ENCODE measurements at places on chromosomes 2 and 18.

DNA sequence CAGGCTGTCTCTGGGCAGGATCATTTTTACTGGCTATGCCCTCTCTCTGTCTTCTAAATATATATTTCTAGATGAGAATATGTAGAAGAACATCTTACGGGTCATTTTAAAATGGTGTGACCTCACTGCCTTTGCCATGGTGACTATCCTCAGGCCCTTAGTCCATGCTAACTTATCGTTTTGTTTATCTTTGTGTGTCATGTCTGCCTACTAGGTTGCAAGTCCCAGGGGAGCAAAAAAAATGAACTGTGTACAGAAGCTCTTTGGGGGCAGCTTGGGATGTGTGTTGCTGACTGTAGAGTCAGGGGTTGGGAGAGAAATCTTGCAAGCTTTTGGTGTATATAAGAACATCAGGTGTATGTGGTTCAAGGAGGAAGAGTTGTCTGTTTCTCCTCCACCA lies 11.0 kb downstream of the CPSF3 start:
- no peak for DNase-seq

- no peak for DNase-seq
Observed at GRCh38 chr2:83827618-83828017, 631.5 kb downstream of the SUCLG1 start.

DNA sequence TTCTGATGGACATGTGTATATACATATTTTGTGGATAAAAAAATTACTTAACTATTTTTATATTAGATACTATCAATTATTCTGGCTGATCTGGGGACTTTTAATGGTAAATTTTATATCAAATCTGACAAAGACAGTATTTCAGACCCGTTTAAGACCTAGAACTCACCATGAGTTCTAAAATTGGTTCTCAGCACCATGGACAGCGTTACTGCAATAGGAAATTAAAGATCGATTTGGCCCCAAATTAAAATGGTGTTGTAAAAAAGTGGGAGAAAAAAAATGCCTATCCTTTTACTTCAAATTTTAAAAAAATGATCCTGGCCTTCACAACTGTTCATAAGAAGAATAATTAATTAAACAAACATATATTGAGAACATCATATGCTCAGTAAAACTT lies 919 bp upstream of the SCN2A start:
- DNase-seq = no peak

GRCh38 chr2:147594038-147594437 lies 250.8 kb upstream of the ACVR2A start:
- DNase-seq = no peak

DNA sequence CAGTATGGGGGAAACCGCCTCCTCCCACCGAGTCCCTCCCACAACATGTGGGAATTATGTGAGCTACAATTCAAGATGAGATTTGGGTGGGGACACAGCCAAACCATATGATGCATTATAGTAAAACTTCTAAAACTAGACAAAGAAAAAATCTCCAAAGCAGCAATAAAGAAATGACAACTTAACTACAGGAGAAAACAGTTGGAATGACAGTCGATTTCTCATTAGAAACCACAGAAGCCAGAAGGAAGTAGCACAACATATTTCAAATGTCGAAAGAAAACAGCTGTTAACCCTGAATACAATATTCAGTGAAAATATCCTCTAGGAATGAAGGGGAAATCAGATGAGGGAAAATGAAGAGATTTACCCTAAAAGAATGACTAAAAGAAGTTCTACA lies 53.5 kb upstream of the TCF4 start:
- DNase-seq = no peak

DNA sequence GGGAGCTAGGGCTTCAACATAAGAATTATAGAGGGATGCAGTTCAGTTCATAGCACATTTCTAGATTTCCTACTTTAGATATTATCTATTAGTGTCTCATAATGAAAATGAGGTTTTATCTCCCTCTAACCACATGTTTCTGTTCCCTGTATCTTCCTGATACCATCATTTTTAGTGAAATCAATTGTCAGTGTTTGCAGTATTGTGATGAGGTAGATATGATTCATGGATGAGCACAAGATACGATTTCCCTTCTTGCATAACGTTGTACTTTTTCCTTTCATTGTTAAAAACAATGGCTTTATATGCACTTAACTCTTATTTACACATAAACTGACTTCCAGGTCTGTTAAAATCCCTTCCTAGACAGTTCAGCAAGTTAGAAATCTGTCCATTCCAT lies 211.4 kb downstream of the ZBTB7C start:
- DNase-seq = no peak

- DNase-seq = no peak
Observed at GRCh38 chr18:46332921-46333341, 228.7 kb downstream of the HAUS1 start.

DNA sequence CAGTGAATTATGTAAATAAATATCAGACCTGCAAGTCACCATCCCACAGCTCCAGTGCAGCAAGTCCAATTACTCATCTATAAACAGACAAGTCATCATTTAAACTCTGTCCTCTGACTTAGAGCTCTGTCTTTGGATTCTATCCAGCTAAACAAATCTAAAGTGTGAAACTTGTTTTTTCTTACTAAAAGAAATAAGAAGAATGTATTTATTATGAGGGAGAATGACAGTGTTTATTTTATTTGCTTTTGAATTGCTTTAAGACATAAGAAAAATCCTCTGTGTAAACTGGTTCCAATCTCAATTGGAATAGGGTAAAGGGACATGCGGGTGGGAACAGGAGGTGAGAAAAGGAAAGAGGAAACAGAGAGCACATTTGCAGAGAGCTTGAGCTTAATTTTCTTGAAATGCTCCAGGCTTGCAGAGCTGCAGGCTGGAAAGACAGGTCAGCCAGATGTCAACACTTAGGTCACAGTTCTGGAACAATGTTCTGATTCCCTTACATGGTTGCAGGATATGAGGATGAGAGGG lies 355.8 kb downstream of the MEIS1 start:
- DNase-seq = no peak

GRCh38 chr18:22439447-22439846 lies 21.7 kb upstream of the CTAGE1 start:
- no peak for DNase-seq

DNA sequence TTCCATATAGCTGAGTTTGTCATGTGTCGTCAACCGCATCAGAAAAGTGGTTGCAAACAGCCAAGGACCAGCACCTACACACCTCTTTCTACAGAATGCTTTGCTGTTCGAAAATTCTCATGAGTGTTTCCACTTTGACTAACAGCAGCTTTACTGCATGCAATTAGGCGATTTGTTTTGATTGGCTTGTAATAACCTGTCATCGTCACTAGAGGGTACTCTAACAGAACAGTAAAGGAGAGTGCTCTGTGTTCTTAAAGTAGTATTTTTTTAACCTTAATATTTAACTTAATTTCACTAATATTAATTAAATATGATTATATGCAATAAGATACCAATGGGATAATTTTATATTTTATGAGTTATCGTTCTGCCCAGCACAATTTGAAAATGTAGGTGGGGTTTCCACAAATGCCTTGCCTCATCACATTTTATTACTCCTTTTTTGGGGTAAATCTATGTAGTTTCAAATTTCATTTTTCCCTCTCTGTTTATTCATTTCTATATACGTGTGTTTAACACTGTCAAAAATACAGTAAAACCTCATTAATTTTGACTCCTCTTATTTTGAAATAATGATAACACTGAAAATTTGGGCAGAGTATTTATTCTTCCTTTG lies 502.2 kb downstream of the NRXN1 start:
- DNase-seq = no peak

DNA sequence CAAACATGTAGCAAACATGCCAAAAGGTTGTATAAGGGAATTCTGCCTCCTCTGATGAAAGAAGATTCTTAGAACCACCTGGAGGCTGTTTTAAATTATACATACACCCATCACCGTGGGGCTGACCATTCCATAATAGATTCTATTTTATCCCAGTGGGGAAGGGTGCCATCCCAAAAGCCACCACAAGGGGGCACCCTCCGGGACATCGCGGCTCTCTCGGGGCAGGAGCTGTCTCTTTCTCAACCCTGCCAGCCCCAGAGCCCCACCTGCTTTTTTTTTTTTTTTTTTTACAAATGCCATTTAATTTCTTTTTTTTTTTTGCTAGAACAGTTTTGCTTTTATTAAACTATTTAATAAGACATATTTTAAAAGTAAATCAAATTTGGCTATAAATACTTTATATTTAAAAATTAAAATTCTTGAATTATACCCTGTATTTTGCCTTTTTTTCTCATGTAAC lies 8.6 kb upstream of the MTCL1 start:
- no peak for DNase-seq

GRCh38 chr2:39484620-39485495 lies 47.8 kb upstream of the MAP4K3 start:
- no peak for DNase-seq

- DNase-seq = no peak
Observed at GRCh38 chr18:12278741-12279682, 24.9 kb downstream of the CIDEA start.

- no peak for DNase-seq
Observed at GRCh38 chr2:178363252-178363651, 87.7 kb downstream of the PRKRA start.

DNA sequence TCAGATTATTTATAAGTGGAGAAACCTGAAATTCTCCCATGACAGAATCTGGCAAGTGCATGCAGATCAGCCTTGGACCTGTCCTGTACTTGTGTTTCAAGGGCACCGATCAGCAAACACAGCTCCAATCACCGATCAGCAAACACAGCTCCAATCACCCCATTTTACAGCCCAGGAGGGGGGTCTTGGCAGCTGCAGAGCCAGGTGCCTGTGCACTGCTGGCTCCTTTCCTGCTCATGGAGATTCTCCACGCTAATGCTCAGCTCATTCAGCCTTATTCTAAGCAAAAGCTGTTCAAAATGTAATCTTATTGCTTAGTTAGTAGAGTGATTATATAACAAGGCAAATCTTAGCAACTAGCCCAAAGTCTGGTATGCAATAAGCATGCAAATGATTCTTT lies 623.1 kb upstream of the HS6ST1 start:
- DNase-seq = no peak

DNA sequence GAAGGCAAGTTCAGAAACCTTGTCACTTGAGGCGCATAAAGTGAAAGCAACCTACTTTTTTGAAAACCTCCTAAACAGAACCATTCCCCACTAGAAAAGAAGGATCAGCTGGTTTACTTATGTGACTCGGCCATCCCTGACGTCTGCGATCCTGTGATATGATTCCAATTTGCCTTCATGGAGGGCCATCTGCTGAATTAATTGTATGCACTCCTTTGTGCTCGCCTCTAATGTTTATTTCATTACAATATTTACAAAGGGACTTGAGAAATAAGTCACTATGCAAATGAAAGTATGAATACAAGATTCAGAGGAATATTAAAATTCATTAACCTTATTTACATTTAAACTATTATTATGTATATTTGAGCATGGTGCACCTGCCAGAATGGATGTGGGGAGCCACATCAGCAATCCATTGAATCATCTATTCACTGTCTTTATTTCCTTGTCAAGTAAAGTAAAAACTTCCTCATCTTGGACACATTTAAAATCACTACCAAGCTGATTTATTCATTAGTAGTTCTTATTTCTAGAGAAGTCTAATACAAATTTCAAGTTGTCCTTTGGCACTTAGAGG lies 96.5 kb downstream of the RBM43 start:
- no peak for DNase-seq

- DNase-seq = no peak
Observed at GRCh38 chr18:50338715-50339114, 36.1 kb upstream of the SKA1 start.

DNA sequence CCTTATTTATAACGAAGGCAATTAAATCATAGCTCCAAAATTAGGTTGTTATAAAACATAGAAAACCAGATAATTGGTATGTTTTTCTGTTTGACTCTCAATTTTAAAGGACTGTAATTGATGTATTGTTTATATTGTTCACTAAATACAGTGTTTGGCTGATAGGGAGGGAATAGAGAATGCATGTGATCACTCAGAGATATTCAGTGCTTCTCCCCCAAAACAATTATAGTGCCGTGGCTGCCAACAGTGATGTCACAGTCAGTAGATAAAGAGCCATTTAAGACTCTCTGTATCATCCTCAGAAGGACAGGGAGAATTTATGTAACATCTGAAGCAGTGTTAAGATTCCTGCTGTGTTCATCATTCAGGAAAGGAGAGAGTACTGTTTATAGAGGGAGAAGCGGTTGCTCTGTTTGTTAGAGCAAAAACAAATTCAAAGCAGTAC lies 69.6 kb downstream of the PHLPP1 start:
- DNase-seq = no peak

- no peak for DNase-seq
Observed at GRCh38 chr2:240247241-240247867, 106.9 kb upstream of the OTOS start.

DNA sequence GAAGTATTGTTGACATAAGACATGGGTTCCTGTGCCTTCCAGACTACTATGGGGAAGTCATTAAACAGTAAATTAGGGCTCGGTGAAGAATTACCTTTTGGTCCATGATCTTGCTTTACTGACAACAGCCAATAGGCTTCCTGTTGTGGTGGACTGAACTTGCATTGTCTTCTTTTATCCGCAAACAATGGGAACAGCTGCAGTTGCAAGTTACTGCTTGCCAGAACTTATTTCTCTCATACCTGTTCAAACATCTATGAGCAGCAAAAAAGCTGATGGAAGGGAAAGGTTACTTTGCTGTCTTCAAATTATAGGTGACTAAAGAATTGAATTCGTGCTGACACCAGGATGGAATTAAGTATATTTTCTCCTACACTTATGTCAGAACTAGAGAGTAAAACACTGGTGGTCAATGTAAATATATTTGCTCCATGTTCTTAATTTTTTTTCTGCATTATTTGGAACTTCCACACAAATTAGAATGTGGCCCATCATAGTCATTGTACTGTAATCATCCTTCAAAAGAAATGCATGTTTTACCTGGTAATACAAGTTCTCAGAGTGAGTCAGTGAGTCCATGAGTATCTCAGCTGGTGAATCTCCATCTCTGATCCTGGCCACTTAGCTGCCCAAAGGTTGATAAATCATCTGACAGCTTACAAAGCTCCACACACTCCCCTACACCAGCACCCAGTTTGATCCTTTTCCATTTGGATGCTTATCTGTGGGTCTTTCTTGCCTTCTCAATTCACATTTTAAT lies 37.3 kb upstream of the RNF152 start:
- DNase-seq = no peak

GRCh38 chr18:75173125-75173432 lies 35.9 kb downstream of the PTGR3 start:
- DNase-seq = no peak

DNA sequence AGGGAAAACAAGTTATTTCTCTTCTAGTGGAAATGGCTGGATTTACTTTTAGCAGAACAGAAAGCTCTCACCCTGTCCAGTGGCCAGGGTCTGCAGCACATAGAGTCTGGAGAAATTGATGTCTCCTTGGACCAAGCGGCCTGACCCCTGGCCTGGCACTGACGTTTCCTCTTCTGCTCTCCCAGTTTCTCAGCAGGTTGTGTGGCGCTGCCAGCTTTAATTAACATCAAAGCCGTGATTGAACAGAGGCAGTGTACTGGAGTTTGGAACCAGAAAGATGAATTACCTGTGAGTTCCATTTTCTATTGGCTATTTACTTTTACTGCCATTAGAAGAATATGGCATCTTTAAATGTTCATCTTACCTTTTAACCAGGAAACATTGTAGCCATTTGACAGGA lies 20.9 kb downstream of the CD8A start:
- DNase-seq = no peak
